Motor neuron (in vitro differentiated cells): ENCODE measurements at places on chromosomes 2 and 18. TPM values are rescaled to one million over a fixed set of nuclear protein-coding genes. Genes with fewer than 3 reads are reported as not detected.

The RASGRP3 gene
- 4.1 and 6.3 TPM in 2 replicates for total RNA-seq

The NT5C1B gene
- total RNA-seq = 0.78 and 0.85 TPM in 2 replicates

The DUSP19 gene
- 3.7 and 4.1 TPM in 2 replicates for total RNA-seq

DNA sequence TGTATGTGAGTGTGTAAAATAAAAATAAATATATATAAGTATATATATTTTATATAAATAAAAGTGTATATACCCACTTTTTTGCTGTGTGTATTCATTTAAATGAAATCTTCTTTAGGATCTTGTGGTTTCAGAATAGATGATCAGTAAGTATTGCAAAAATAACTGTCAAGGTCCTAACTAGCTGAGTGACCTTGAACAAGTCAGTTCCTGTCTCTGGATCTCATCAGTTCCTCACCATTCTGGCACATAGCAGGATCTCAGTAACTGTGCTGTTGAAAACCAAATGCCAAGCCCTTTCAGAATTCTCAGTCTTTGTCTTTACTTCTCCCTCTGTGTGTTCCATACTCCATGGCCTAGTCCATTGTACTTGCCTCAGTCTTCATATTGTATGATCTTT lies 115.3 kb upstream of the CXCR4 start:
- ATAC-seq = no peak

DNA sequence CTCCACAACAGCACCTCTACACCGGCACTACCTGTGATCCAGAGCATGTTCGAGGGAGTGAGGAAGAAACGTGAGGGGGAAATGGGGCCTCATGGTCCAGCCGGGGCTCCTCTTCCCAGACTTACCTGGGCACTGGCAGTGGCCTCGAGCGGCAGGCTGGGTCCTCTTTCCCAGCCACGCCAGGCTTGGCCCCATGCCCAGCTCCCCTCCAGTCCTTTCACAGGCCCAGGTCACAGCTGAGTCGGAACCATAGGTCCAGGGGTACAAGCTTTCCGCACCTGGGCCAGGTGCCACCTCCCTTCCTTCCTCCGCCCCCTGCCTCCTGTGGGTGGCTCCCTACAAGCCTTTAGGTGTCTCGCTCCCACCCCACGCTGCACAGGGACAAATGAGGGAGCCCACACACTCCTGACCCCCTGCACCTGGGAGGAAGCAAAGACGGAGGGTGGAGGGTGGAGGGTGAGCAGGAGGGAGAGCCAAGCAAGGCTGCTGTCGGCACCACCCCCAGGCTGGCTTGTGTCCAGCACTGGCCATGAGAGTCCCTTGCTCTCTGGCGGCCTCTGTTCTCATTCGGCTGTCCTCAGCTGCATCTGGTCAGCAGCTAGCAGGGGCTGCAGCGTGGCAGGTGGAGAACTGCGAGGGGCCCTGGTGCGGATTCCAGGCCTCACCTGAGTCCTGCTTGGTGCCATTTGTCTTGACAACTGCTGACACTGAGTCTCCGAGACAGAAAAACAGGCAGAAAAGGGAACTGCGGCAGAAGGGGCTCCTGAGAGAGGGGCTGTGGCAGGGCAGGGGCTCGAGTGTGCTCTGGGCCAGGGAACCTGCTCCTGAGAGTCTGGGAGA lies 26.8 kb downstream of the ADRA2B start:
- ATAC-seq = peak; percentile 28

GRCh38 chr2:134999521-134999920 lies 47.7 kb downstream of the MAP3K19 start:
- no peak for ATAC-seq

GRCh38 chr2:98453083-98453482 lies 8.4 kb downstream of the INPP4A start:
- ATAC-seq = no peak

- no peak for ATAC-seq
Measured at GRCh38 chr2:167860082-167860481, 387.3 kb downstream of the STK39 start.

DNA sequence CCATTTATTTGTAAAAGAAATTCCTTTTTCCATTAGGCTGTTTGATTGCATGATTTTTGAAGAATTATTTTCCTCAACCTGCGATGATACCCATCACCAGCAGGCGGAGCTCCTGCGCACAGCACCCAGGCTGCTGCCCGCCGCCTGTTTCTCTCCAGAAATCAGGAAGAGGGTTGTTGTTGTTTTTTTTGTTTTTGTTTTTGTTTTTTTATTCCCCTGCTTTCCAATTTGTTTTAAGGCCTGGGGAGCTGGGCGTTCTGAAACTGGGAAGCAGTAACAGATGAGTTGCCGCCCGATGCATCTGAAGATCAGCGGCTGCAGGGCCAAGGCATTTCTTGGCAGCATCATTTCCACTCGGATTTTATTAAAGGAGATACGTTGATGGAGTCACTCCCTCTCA lies 132.1 kb downstream of the MBP start:
- ATAC-seq = no peak

- no peak for ATAC-seq
Measured at GRCh38 chr2:216855079-216855478, 4.8 kb downstream of the TNP1 start.

DNA sequence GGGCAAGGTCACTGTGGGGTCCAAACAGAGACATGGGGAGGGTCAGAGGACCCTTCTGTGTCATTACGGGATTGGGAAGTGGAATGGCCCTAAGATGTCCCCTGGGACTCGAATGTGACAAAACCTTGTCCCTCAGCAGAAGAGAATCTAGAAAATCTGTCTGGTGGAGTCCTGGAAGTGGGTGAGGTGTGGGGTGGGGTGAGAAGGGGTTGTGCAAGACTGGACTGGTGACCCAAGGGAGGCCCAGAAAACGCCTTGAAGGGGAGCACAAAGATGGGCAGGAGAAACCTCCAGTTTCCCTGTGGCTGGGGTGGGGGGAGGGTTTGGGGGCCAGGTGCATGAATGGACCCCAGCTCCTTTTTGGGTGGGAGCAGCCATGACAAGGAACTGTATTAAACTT lies 79.6 kb downstream of the TCF7L1 start:
- ATAC-seq = no peak

DNA sequence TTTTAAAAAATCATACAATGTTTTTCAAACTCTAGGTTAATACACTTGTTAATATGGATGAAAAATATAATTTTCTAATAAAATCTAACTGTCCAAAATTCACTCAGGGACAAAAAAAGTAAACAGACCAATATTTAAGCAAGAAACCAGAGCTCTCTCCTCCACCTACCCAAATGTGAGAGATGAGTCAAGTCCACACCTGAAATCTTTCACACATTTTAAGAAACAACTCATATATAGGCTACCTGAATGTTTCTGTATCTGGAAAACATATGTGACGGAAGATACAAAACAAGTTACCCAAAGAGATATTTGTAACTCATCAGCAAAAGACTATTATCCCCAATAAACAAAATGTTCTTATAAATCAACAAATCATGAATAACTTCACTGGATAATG lies 20.2 kb downstream of the ZNF516 start:
- ATAC-seq = no peak
